Activated CD4-positive, alpha-beta T cell treated with anti-CD3 and anti-CD28 coated beads for 24 hours (primary cell): ENCODE measurements at places on chromosomes 13 and 19.

- no peak for DNase-seq
Observed at GRCh38 chr13:110012102-110012739, 225.8 kb upstream of the IRS2 start.

DNA sequence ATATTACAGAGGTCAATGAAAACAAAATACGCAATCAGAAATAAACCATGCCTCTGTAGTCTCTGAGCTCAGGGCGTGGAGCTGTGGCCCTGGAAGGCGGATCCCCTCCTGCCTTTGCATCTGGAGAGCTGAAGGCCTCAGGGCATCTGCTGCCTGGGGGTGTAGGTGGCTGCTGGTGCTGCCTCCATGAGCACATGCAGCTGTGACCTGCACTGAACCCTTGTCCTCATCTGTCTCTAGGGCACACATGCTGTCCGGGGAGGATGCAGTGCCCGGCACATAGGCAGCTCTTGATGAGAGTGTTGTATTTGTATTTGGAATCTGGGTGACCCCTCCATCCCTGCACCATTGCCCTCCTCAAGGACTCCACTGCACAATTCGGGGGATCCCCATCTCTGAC, 185.7 kb downstream of the TEX29 start:
- DNase-seq: no peak

- DNase-seq: no peak
Observed at GRCh38 chr19:8641908-8642547, 11.6 kb downstream of the NFILZ start.

DNA sequence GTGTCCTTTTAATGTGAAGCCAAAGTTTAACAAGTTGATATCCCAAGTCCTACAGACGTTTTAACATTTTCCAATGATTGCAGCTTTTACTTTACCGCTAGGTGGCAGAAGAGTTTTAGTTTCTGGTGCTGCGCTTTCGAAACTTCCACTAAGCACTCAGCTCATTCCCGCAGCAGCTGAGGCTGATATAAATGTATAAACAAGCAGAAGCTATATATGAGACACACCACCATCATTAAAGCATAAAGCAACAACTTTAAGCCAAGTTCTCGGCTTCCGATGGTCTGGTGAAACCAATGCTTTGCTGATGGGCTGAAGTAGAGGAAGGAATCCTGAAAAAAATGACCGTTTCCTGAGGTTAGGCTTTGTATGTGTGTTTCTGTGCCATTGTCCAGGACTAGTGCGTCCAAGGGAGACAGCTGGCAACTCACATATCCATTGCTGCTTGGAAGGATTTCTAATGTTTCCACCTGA, 753.9 kb downstream of the OLFM4 start:
- DNase-seq: no peak

DNA sequence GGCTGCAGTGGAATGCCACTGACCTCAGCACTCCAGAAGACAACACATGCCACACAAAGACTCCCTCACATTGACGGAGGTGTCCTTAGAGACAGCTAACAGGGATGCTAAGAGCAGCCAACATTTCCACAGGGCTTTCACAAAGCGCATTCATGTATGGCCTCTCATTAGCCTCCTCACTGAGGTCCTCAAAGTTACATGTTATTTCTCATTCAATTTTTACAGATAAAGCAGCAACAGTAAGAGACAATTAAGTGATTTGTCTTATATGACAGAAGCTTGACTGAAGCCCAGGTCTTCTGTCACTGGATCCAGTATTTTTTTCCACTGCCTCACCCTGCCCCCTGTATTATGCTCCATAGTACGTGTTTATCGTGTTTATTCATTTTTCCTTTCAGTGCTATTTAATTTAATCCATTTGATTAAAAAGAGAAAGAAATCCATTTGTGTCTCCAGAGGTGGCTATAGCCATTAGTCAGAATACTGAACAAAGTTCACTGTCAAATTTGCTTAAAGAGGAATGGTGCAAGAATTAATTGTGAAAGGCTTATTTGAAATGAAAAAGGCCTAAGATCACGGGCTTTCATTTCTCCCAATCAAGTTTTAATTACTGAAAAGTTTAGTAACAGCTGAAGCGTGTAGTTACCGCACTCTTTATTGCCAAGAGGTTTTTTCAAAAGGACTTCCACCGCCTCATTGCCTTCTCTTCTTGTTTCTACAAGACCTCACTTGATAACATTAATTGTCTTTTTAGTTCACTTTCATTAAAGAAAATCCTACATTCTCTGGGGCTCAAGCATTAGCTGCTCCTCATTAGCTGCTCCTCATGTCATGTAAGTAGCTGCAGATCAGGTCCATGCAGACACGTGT, 115.0 kb downstream of the COG6 start:
- no peak for DNase-seq

- no peak for DNase-seq
Observed at GRCh38 chr19:36116344-36116637, 1.0 kb downstream of the TBCB start.

DNA sequence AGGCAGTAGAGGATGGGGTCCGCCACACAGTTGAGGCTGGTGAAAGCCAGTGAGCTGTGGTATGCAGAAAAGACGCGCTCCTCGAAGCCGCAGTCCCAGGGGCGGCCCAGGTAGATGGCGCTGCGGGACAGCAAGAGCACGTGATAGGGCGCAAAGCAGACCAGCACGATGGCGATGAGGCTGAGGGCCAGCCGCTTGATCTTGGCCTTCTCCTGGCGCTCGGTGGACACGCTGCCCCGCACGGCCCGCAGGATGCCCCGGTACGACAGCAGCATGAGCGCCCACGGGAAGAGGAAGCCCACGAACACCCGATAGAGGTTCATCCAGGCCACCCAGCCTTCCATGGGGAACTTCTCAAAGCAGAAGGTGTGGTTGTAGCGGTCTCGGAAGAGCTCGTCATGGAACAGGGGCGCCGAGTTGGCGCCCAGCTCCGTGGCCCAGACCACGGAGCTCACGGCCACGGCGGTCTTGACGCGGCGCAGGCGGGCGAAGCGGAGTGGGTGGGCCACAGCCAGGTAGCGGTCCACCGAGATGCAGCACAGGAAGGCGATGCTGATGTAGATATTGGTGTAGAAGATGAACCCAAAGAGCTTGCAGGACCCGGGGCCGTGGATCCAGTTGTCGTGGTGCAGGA, 6.5 kb upstream of the OPA3 start:
- DNase-seq: peak; percentile 45

- no peak for DNase-seq
Observed at GRCh38 chr13:75251188-75251587, 230.8 kb downstream of the TBC1D4 start.

GRCh38 chr13:35210261-35210660, 266.2 kb downstream of the MAB21L1 start:
- no peak for DNase-seq

DNA sequence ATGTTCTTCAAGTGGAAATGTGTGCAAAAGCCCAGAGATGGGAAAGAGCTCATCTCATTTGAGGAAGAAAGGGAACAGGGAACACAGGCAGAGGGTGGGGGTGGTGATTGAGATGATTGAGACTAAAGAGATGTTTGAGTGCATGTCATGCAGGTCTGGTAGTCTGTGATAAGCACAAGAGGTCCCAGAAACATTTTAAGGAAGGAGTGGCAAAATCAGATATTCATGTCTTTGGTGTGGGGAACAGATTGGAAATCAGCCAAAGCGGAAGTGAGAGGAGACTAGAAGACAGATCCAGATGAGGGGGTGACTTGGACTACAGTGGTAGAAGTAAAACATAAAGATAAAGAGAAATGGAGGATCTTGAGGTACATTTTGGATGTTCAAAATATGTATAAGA, 39.4 kb upstream of the DACH1 start:
- no peak for DNase-seq

DNA sequence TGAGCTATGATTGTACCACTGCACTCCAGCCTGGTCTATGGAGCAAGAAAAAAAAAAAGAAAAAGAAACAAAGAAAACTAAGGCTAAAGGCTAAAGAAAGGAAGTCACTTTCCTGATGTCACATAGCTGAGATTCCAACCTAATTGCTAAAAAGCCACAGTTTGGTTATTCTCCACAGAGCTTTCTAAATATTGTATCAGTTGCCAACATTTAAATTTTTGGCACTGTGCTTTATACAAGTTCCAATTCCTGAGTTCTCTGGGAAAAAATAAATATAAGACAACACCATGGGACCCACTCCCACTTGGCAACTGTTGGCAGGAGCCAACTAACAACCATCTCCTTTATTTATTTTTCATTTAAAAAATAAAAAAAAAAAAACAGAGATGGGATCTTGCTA, 11.2 kb upstream of the LYPD3 start:
- DNase-seq: no peak

GRCh38 chr13:101655435-101655834, 203.0 kb downstream of the ITGBL1 start:
- DNase-seq: no peak

- DNase-seq: no peak
Observed at GRCh38 chr19:19525611-19526380, 2.9 kb upstream of the YJEFN3 start.

DNA sequence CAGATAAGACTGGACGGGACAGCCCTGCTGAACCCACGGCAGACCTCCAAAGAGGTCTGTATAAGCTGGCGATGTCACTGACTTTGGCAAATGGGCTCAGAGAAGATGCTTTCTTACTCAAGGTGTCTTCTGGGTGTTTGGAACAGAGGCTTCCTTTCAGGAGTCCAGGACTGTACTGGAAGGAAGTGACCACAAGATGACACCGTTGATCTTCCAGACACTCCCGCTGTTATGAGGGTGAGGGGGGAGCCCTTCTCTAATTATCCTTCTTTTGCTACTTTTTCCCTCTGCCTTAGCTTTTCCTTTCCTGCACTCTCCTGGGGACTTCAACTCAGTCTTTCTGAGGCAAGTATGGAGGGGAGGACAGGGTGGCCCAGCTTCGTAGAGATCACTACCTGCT, 65.2 kb upstream of the ZNF599 start:
- DNase-seq: no peak

DNA sequence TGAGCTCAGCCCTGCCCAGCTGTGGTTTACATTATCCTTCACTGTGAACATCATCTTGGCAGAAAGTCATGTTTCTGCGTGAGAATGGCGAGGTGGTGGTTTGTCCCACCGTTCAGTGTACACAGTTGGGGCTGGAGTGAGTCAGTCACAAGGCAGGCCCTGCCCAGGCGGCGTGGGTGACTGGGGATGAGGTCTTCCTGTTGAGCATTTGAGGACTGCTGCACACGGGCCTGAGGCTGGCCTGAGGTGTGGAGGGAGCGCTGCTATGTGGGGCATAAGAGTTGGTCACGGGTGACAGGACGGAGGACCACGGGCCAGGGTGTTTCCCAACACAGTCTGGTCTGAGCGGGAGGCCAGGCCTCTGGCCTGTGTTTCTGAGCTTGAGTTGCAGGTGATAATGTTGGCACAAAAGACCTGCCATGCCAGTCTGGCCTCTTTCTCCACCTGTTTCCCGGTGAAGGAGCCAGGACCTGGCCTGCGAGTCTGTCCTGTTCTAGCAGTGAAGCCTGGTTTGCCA, 13.4 kb upstream of the C19orf33 start:
- DNase-seq: no peak

DNA sequence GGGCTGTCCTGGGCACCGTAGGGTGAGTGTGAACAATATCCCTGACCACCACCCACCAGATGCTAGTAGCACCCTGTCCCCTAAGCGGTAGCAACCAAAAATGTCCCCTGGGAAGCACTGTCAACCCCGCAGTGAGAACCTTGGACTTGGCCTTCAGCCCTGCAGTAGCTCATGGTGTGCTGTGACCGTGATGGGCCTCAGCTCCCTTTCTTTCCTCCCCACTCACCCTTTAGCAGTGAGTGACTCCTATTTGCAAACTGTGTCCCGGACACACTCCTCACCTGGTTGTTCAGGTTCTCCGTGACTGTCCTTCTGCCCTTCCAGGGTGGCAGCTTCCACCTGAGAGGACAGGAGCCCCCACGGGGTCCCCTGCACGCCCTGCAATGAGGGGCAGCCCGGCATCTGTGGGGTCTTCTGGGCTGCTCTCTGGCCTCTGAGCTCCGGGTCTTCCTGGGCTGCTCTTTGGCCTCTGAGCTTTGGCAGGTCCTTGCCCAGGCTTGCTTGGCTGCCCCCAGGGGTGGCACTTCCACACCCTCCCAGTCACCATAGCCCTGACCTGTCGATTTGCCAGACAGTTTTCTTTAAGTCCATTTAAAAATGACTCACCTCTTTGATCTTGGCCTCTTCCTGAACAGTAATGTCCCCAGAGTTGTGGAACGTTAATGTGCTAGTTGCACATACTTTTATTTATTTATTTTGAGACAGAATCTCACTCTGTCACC, 3.8 kb downstream of the KDM4B start:
- DNase-seq: no peak

DNA sequence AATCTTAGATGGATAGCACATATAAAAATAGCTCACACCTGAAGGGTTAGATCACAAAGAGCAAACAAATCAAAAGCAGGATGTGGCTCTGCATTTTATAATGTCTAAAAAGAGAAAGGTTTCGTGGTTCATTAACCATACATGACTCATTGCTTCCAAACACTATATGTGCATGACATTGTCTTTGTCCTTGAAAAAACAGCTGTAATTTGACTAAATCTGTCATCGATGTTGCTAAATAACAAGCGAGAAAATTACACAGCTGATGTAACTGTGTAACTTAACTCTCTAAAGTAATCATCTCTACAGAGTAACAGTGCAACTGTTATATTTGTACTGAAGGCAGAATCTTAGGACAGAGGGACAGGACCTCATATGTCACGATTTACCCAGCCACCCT, 383.1 kb upstream of the GPC6 start:
- DNase-seq: no peak

- no peak for DNase-seq
Observed at GRCh38 chr13:25200783-25201182, 28.7 kb upstream of the AMER2 start.

- DNase-seq: no peak
Observed at GRCh38 chr13:53240401-53241025, 211.9 kb downstream of the OLFM4 start.

DNA sequence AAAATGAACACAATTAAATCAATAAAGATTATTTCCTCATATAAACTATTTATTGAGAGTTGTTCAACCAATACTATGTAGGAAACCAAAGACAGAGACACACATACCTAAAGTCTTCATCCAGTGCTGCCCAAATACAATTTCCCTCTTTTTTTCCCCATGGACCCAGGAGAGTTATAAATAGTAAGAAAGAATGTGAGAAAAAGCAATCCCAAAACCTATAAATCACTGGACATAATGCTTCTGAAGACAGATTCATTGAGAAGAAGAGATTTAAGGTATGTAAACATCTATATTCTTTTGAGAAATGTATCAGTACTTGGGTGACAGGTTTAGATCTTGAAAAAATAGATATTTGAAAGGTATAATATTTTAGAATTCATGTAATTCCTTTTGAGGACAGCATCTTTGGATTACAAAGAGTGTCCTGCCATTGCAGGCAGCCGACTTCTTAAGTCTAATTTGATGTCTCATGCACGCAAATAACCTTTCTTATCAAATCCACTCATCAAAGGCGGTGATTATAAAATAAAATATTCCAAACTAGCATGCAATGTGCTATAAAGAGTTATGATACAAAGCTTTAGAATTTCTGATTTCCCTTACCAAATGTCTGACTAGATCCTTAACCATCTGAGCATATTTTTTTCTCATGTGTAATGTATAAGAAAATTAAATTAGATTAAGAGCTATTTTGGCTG, 739.4 kb downstream of the LIG4 start:
- no peak for DNase-seq
